Anterior cingulate cortex (tissue), 58 donors: ENCODE measurements at places on chromosomes 5 and 9.

DNA sequence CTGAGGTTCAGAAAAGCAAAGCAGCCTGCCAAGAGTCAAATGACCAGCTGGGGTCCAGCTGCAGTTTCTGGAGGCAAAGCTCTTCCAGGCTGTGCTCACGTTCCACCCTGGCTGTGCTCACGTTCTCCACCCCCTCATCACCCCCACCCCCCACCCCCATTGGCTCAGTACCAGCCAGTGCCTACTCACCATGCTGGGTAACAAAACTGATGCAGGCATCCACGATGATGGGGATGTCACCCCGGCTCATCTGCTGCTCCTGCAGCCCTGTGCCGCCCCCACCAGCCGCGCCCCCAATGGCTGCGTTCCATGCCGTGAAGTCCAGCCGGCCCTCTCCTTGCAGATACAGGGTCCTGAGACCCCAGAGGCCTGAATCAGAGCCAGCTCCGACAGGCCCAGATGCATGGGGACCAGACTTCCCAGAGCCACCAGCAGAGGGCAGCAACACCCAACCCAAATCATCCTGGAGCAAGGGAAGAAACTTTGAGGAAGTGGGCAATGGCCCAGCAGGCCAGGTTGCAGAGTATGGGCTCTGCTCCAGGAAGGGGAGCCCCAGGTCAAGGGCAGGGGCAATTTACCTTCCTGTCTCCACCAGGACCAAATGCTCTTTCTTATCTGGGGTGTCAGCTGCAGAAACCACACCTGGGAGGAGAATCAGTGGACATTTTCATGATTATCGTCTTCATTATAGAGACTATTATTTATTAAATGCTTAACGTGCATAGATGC lies 13.7 kb upstream of the FCHSD1 start:
- peak; percentile 30 for DNase-seq

GRCh38 chr5:89308606-89309040 lies 425.6 kb upstream of the MEF2C start:
- no peak for DNase-seq

DNA sequence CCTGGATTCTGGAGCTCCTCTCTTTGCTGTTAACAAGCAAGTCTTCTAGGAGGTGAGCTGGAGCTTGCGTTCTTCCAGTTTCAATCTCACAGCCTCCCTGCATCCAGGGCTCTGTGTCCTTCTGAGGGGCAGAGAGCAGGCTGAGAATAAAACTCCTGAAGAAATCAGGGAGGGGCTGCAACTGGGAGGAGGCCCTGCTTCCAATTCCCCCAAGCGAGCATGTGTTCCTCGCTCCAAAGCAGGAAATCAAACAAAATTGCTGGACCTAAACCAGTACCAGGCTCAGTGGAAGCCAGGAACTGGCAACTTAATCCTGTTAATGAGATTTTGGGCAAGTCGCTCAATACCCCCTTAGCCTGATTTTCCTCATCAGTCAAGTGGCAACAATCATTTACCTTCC lies 181.8 kb downstream of the ASTN2 start:
- DNase-seq, result no peak

DNA sequence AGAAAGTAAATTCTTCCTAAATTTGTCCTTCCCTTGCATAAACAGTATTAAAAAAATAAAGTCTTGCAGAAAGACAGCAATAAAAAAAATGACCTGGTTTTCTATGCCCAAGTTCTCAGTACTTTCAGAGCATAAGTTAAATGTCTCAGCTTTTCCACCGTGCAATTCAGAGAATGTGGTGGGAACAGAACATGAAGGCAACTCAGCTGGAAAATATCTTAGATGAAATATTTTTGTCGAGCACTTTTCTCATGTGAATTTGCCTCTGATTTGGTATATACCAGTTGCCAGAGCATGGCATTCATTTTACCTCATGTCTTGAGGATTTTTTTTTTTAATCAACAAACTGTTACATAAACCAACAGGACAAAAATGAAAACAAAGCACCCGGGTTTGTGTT lies 176.1 kb downstream of the CETN3 start:
- no peak for DNase-seq

DNA sequence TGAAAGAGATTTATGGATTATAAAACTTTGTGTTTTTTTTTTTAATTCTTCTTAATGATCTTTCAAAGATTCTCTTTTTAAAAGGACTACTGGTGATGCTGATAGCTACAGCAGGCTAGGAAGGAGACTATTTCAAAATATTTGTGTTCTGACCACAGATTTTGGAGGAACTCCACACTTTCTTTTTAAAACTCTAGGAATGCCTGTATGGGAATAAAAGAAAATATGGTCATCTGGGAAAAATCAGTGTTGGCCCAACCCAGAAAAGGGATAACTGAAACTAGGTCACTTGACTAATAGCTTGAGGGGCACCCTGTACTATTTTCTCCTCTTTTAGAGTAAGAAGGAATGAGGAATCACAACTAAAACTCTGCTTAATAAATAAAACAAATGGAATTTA lies 97.6 kb upstream of the ADAMTS19 start:
- no peak for DNase-seq

DNA sequence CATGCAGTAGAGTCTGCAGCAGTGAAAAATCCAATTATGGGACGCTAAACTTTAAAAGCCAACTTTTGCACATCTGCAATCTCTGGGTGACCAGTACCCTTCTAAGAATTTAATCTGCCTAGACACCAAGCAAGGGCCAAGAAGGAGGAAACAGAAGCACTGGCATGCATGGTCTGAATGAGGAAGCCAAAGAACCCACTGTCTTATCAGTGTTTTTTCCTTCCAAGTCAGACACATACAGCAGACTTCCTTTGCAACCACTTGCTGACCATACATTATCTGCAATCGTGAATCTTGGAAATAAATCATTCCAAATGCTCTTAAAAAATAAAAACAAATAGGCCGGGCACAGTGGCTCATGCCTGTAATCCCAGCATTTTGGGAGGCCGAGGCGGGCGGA lies 65.9 kb downstream of the DEPDC1B start:
- DNase-seq, result no peak

GRCh38 chr5:103178167-103178566 lies 58.1 kb downstream of the PPIP5K2 start:
- no peak for DNase-seq

- DNase-seq, result no peak
Measured at GRCh38 chr9:22416692-22417060, 29.9 kb upstream of the DMRTA1 start.

- no peak for DNase-seq
Measured at GRCh38 chr5:78405829-78406750, 45.7 kb downstream of the SCAMP1 start.

DNA sequence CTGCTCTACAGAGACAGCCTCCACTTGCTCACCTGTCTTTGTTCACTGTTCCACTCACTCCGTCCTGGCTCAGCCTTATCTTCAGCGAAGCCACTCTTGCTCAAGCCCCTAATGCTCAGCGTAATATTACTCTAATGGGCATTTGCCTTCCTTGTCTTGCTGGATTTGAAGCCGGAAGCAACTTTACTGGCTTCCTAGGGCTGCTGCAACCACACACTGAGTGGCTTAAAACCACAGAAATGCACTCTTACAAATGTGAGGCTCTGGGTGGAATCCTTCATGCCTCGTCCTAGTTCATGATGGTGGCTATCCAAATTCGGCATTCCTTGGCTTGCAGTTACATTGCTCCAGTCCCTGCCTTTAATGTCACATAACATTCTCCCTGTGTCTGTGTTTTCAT lies 85.5 kb upstream of the MARCHF11 start:
- no peak for DNase-seq

- no peak for DNase-seq
Measured at GRCh38 chr5:149869411-149869821, 75.2 kb downstream of the PDE6A start.

DNA sequence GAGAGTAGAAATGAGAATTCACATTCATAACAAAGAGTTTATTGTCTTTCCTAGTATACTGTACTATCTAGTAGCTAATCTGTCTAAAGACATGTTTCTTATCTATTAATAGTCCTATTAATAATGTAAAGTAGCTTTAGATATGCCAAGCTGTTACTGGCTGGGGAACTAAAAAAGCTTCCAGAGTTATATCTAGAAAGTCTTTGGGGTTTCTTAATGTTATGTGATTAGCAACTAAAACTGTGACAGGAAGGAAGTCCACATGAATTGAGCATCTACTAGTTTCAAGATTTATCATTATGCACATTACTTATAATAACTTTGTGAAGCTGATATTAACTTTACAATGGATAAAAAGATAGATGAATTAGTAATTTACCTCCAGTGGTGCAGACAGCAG lies 122.7 kb upstream of the CDKN2B start:
- DNase-seq, result no peak
